ENCODE measurements at places on chromosomes 5 and 9.

DNA sequence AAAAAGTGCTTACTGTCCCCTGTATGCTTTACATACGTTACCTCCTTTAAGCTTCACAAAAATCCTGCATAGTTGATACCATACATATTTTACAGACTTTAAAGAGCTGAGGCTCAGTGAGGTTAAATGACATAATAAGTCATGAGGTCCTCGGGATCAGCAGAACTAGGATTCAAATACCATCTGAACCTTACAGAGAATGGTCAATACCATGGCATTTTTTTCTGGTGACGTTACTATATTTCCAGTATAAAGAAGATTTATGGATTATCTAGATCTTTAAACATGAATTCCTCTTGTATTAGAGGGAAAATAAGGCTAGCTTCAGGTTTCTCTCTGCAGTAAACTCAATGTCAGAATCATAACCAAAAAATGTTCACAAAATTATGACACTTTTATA lies 153.7 kb upstream of the GPR151 start:
- DNase-seq: no peak

DNA sequence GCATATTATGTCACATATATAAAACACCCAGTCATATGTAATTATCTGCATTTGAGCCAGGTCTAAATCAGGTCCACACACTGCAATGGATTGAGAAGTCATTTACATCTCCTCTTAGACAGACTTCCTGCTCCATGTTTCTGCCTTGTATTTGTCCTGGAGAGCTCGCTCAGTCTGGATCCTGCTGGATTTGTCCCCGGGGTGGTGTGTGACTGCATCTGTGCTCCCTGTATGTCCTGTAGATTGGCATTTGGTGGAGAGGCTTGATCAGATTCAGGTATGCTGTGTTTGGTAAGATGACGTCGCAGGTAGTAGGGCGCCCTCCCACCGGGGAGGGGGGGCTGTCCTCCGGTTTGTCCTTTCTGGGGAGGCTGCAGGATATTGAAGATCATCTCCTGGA lies 33.6 kb upstream of the IER5L start:
- DNase-seq: no peak

GRCh38 chr9:91087462-91087759 lies 274.3 kb downstream of the AUH start:
- no peak for DNase-seq

DNA sequence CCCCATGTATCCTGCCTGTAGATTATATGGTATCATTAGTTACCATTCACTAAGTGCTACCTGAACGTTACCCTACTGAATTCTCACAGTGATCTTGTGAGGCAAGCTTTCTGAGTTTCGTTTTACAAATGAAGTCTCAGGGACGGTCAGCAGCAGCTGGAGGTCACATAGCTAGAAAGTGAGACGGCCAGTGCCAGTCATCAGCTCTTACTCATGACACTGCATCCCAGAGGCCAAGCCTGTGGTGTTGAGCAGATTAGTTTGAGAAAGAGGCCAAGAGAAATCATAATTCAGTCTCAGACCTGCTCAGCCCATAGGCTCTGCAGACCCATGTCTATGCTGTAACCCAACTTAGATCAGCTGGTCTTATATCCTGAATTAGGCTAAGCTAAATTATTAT lies 95.7 kb upstream of the EGFLAM start:
- no peak for DNase-seq

GRCh38 chr9:134922932-134923240 lies 5.2 kb upstream of the FCN1 start:
- DNase-seq: no peak

GRCh38 chr9:127418037-127418471 lies 6.1 kb upstream of the ZNF79 start:
- DNase-seq: peak; percentile 21

DNA sequence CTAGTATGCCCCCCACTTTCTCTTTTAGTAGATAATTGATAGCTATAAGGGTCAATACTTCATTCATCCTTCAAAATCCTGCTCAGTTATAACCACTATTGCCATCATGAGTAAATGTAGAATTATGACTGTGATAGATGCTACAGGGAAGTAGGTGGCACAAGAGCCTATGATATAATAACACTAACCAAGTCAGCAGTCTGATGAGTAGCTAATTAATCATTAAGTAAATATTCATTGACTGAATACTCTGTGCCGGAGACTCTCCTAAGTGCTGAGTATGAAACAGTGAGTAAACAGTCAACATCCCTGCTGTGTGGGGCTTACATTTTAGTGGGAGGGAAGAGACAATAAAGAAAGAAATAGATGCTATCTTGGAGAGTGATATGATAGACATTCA lies 430.3 kb upstream of the ZNF462 start:
- no peak for DNase-seq

DNA sequence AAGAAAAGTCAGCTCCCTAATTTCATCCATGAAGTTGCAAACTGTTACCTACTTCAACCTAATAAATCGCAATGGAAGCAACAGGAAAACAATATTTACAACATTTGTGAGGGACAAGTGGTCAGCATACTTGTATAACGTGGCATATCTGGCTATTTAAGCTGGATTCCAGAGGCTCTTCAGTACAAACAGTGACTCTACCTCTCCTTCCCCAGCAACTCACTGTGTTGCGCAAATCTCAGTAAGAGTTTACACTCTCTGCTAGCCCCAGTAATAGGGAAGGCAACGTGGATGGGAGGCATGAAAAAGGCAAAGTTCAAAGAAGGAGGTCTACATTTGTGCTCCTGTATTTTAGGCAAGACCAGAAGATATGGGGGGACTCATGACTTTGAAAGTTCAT lies 18.9 kb upstream of the SEMA5A start:
- DNase-seq: no peak

DNA sequence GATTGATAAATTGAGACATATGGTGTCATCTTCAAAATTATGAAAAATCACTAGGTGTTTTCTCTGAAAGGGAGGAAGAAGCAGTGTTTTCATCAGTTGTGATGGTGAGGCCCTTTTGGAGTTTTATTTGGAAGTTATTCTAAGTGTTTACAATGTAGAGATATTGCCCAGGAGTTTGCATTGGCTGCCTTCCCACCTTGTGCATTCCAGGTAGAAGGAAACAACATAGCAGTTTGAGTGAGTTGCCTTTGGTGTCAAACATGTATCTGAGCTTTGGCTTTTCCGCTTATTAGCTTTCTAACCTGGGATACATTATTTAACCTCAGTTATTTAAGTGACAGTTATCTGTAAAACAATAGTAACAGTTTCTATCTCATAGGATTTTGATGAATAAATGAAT lies 122.5 kb downstream of the SCAMP1 start:
- DNase-seq: no peak

- DNase-seq: no peak
These were observed 9.2 kb upstream of the CXCL14 start for GRCh38 chr5:135587721-135588663.

DNA sequence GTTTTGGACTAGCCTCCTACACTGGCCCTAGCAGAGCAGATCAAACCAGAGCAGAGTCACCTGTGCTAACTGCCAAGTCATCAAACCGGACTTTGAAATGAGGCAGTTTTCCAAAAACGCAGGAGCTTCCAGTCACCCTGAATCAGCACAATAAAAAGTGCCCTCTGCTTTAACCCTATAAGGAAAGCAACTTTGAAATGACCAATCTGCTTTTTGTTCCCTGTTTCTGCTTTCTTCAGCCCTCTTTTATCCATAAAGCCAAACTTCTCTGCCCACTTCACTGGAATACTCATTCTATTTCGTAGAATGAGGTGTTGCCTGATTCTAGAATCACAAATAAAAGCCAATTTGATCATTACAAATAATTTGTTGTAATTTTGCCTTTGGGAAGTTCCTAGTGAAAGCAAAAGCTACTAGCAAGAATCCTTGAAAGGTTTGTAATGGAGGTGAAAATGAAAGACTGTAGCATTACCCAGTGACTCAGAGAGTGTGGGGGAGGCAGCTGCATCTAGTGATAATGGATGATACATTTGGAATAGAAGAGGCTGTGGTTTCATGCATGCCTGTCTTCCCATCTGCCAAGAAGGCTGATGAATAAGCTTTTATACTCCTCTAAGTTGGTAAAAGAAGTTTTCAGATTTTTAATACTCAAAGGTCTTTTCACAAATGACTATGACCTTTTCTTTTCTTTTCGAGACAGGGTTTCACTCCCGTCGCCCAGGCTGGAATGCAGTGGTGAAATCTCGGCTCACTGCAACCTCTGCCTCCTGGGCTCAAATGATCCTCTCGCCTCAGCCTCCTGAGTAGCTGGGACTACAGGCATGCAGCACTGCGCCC lies 14.9 kb downstream of the SPAAR start:
- no peak for DNase-seq

- no peak for DNase-seq
These were observed 27.0 kb downstream of the SLC1A1 start for GRCh38 chr9:4517274-4517673.

DNA sequence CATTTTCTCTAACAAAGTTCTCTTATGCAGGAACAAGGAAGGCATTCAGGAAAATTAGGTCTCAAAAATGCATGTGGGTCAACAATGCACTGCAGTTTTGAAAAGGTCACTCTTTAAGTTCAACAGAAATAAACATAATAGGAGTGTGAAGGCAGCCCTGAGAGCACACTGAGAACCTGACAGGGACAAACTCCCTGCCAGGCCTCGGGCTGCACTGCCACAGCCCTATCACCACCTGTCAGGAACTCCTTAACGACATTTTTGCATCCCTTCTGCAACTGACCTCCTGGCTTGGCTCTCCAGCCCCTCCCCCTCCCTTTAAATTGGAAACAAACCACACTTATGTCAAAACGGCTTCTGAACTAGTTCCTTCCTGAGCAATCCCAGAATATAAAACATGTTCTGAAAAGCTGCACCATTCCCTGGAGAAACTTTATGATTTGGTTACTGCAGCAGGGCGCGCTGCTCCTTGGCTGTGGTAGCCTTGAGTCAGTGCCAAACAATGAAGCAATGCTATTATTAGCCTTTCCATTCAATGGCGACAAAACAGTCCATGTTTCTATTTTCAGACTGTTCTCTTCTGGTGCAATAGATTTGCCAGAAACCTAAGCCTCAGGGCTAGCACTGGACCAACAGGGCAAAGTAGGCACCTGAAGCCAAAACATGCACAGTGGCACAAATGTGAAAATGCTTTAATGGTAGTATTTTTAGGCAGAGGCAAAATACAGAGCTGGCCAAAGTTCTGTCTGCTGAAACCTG lies 160.1 kb upstream of the ZNF608 start:
- DNase-seq: no peak

GRCh38 chr9:23342291-23342690 lies 483.7 kb downstream of the ELAVL2 start:
- no peak for DNase-seq

- no peak for DNase-seq
These were observed 35.0 kb downstream of the ITK start for GRCh38 chr5:157215514-157216167.

GRCh38 chr5:142587354-142587965 lies 98.4 kb downstream of the FGF1 start:
- DNase-seq: no peak
